Kidney (tissue), 22 donors: ENCODE measurements at places on chromosomes 1 and 21.
A peak's percentile ranks its signal among the peaks of the same experiment; 100 is the strongest.

DNA sequence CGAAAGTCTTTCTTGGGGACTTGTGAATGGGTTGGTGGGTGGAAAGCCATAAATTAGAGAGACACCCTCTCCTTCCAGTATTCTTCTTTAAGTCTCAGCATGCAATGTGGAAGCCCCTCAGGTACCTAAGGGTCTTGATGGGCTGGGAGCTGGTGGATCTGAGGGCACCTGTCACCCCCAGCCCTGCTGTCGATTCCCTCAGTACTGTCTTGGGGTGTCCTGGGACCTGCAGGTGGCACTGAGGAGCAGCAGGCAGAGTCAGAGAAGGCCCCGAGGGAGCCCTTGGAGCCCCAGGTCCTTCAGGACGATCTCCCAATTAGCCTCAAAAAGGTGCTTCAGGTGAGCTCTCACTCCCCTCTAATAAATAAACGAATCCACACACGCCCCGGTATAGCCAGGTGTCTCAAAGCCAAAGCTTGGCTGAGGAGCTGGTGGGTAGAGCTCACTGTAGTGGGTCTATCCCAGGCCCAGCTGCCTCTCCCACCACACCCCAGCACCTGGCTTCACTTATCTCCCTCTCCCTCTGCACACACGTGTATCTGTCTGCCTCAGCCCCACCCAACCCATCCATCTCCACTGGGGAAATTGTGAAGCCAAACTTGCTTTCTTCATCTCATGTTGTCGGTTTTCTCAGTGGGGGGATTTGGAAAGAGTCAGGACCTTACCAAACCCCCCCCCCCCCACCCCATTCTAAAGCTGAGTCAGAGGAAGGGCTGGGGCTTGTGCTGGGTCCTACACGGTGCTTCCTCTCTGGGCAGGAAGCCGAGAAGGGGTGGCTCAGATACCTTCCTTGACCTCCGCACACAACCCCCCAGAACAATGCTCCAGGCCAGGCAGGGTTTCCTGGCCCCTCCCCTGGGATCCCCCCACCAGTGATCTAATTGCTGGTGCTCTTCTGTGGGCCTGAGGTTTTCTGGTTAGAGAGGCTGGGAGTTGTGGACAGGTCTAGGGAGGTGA, 1.6 kb downstream of the ADAM15 start:
- DNase-seq, result no peak

GRCh38 chr1:231020816-231021215, 19.2 kb downstream of the FAM89A start:
- DNase-seq, result no peak

DNA sequence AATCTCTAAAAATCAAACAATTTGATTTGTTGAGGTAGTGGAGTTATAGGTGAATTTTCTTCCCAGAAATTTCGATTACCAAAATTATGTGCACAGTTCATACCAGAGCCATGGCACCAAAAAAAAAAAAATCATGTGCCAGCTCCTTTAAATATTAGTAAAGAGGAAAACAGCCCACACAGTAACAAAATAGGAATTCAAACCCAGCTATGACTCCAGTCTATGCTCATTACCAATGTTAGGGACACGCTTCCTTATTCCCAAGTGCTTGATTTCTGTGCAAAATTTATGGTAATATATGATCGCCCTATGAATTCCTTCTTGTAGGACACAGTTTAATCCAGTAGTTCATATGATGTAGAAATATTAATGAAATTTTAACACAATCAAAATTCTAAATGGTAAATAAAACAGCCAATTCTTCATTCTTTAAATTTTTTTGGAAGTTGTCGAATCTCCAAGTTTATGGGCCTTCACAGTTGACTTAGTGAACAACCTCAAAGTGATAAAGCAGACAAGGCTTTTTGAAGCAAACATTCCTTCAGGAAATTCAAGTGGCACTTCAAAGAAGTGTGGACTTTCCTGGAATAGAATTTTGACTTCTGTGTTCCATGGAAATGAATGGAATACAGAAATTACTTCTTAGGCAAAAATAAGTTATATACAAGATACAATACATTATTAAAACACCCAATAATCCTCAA, 1.9 kb downstream of the TOR1AIP2 start:
- DNase-seq, result no peak

DNA sequence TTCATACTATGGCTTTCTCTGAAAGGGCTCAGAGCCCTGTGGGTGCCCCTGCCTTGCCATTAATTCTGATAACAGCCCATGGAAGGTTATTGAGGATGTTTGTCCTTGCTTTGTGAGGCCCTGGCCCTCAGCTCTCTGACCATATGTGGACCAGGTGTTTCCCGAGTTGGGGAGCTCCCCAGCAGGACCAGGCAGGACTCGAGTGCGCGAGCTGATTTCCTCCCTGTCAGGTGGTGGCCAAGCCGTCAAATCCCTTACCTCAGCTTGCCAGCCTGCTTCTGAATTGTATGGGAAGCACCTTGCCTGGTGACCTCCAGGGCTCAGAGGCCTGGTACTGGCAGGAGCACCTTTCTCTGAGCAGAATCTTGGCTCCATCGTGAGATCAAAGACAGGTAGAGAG, 17.9 kb upstream of the SDE2 start:
- no peak for DNase-seq

- DNase-seq, result peak; percentile 67
Observed at GRCh38 chr1:148264374-148265276, 112.5 kb upstream of the NBPF11 start.
